ENCODE measurements at places on chromosomes 13 and 19. TPM values are rescaled to one million over a fixed set of nuclear protein-coding genes. Genes with fewer than 3 reads are reported as not detected.
A peak's percentile ranks its signal among the peaks of the same experiment; 100 is the strongest.

GRCh38 chr19:15790096-15790495, 2.6 kb downstream of the OR10H5 start:
- no peaks in the 10 kb centered on the region for H3K27me3 ChIP-seq
- H3K27ac ChIP-seq, result no peak overlapping the region
- peaks cover 6% of the 10 kb centered on the region for H3K4me1 ChIP-seq
- H3K36me3 ChIP-seq, result no peaks in the 10 kb centered on the region
- no peak for DNase-seq
- H3K4me3 ChIP-seq, result no peak overlapping the region

DNA sequence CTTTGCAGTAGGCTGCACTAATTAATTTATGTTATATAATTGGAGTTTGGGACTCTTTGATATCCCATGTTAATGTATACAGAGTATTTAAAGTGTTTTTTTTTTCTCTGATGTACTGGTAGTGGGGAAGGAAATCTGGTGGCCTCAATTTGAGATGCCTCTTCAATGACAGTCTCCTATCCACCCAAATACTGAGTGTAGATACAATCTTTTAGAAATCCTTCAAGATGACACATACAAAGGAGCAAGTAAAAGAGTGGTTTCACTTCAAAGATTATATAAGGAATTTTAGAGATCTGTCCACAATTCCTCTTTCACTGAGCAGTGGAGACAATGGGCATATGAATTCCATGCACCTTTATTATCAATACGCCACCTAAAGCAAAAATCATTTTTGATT, 15.1 kb downstream of the NALCN start:
- no peaks in the 10 kb centered on the region for H3K4me1 ChIP-seq
- no peak overlapping the region for H3K4me3 ChIP-seq

DNA sequence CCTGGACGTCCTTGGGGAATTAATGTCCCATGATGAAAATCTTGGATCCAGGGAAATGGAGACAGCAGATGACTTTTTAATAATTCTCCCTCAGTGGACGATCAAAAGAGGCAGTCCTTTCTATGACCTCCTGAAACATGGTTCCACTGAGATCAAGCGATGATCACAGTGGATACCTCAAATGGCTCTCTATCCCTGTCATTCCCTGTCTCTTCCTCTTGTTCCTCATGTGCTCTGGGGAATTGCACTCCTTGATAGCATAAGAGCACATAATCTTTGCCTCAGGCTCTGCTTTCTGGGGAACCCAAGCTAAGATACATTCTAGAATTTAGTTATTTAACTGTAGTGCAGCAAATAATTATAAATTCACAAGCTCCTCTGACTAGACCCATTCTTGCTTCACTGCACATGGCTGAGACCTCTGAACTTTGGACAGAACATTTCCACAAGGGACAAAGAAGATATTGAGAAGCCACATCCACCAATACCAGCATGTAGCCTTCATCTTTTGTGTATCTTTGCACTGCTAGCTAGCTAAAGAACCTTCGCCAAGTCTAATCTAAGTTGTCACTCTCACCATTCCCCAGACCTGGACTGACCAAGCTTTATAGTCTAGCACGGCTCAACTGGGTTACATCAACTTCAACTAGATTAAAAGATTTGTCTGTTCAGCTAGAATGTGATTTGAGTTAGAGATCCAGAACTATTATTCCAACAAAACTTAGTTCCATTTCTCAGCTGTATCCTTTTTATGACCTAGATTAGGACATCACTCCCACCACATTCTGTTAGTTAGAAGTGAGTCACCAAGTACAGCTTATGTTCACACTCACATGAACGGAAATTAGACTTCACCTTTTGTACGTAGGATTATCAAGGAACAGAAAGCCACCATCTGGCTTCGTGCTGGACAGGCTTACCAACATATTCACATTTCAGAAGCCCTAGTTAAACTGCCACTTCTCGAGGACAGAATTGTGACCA, 142.7 kb downstream of the SUCLA2 start:
- DNase-seq, result no peak
- H3K4me3 ChIP-seq, result no peak overlapping the region
- H3K36me3 ChIP-seq, result no peaks in the 10 kb centered on the region
- H3K4me1 ChIP-seq, result no peaks in the 10 kb centered on the region

DNA sequence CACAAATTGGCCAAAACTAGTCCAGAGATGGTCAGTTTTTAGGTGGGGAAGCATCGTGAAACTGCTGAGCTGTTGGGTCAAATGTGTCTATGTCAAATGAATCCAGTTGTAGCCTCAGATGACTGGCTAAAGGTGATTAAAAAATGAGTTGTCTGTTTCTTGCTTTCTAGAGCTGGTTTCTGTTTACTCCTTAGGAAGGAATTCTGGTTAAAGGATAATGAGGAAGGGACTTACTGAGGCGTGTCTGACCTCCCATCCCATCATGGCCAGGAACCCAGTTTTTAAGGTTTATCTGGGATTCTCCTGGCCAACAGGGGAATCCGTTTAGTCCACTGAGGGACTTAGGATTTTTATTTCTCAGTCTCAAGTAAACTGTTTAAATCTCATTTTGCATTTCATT, 256.5 kb downstream of the UQCRFS1 start:
- H3K4me1 ChIP-seq, result no peaks in the 10 kb centered on the region
- H3K27me3 ChIP-seq, result no peaks in the 10 kb centered on the region
- H3K27ac ChIP-seq, result no peak overlapping the region
- no peaks in the 10 kb centered on the region for H3K36me3 ChIP-seq
- H3K4me3 ChIP-seq, result no peak overlapping the region

GRCh38 chr19:48362716-48363499, 832 bp downstream of the TMEM143 start:
- peaks cover 6% of the 10 kb centered on the region for H3K4me1 ChIP-seq
- DNase-seq, result peak; percentile 98
- H3K4me3 ChIP-seq, result peak overlapping the region; percentile 43
- H3K27ac ChIP-seq, result peak overlapping the region; percentile 84
- H3K36me3 ChIP-seq, result no peaks in the 10 kb centered on the region
- H3K27me3 ChIP-seq, result no peaks in the 10 kb centered on the region

GRCh38 chr19:3233831-3234230, 9.4 kb downstream of the CELF5 start:
- DNase-seq, result no peak
- H3K27me3 ChIP-seq, result no peaks in the 10 kb centered on the region

DNA sequence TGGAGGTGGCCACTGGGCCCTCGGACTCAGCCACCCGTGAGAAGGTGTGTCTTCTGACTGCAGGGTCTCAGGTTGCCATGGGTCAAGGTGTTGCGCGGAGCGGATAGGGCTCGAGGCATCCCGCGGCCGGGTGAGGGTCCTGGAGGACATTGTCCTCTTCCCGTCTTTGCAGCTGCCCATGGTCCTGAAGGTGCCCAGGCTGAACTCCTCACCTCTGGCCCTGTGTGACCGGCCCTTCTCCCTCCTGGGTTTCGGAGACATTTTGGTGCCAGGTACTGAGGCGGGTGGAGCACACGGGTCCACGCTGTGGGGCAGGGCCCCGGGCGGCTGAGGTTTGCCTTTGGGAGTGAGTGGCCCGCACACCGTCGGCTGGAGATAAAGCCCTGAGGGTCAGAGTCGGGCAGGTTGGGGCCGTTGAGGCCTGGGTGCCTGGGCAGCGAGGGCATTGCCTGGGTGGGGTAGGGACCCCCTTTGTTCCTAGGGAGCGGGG, 15.6 kb upstream of the TMPRSS9 start:
- H3K36me3 ChIP-seq, result peaks cover 1% of the 10 kb centered on the region
- H3K27ac ChIP-seq, result no peak overlapping the region
- no peak overlapping the region for H3K4me3 ChIP-seq
- no peak for DNase-seq
- H3K4me1 ChIP-seq, result peaks cover 24% of the 10 kb centered on the region
- H3K27me3 ChIP-seq, result no peaks in the 10 kb centered on the region

DNA sequence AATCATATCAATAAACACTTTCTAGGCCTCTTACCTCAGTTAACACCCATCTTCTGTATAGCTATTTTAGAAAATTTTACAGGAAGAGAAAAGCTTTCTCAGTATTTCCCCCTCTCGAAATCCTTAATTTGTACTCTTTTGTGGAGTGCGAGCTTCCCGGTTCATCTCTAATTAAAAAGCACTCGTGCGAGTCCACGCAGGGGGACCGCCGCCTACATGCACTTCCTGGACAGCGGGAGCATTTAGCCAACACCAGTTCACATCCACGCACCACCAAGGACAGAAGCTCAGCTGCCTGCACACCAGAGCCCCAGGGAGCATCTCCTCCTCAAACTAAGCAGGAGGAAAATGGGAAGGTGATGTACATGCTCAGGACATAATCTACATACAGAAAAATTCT, 60.0 kb downstream of the RASA3 start:
- H3K36me3 ChIP-seq, result no peaks in the 10 kb centered on the region
- no peaks in the 10 kb centered on the region for H3K27me3 ChIP-seq
- DNase-seq, result no peak
- H3K27ac ChIP-seq, result no peak overlapping the region
- H3K4me3 ChIP-seq, result no peak overlapping the region

GRCh38 chr13:89066868-89067466, 1395.8 kb downstream of the SLITRK5 start:
- no peaks in the 10 kb centered on the region for H3K4me1 ChIP-seq
- peak; percentile 61 for DNase-seq
- no peak overlapping the region for H3K4me3 ChIP-seq
- H3K27ac ChIP-seq, result no peak overlapping the region

DNA sequence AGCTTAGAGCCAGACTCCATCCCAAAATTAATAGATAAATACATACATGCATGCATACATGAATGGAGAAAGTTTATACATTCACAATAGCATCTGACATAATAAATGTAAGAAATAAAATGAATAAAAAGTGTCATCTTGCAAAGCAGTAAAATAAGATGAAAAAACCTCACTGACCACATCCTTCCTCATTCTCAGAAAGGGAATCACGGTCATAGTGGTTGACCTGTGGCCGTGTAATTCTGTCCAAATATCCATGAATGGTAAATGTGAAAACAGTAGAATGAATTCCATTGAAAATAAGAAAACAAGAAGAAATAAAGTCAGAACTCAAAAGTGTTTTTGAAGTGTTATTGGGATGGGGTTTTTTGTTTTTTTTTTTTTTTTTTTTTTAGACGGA, 9.8 kb upstream of the CDC42EP5 start:
- no peaks in the 10 kb centered on the region for H3K27me3 ChIP-seq
- H3K4me3 ChIP-seq, result no peak overlapping the region
- no peaks in the 10 kb centered on the region for H3K4me1 ChIP-seq

- DNase-seq, result peak; percentile 37
- H3K27me3 ChIP-seq, result no peaks in the 10 kb centered on the region
- peaks cover 11% of the 10 kb centered on the region for H3K4me1 ChIP-seq
- H3K4me3 ChIP-seq, result no peak overlapping the region
- H3K36me3 ChIP-seq, result no peaks in the 10 kb centered on the region
- H3K27ac ChIP-seq, result no peak overlapping the region
These were observed 1644.8 kb downstream of the PCDH9 start for GRCh38 chr13:65585346-65585745.

GRCh38 chr13:94494026-94494425, 14.5 kb upstream of the DCT start:
- no peak overlapping the region for H3K27ac ChIP-seq
- no peaks in the 10 kb centered on the region for H3K4me1 ChIP-seq
- no peak overlapping the region for H3K4me3 ChIP-seq
- no peak for DNase-seq

DNA sequence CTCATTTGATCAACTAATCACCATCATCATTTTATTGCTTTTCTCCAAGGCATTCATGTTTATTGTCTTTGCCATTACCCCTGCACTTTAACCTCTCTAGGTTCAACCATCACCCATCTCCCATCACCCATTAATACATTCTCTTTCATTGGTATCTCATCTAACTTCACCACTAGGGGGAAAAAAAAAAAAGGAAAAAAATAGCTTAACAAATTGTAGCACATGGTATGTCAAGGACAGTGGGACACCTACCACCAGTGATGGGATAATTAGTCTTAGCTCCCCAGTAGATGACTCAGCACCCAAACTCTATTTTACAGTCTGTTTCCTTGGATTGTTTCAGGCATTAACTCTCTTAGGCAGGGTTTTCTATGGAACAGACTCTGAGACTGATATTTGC, 1770.2 kb upstream of the MIR17HG start:
- no peak overlapping the region for H3K27ac ChIP-seq
- no peaks in the 10 kb centered on the region for H3K4me1 ChIP-seq
- no peaks in the 10 kb centered on the region for H3K27me3 ChIP-seq
- no peak for DNase-seq
- no peaks in the 10 kb centered on the region for H3K36me3 ChIP-seq
- H3K4me3 ChIP-seq, result no peak overlapping the region

- H3K4me1 ChIP-seq, result no peaks in the 10 kb centered on the region
- DNase-seq, result no peak
- no peak overlapping the region for H3K4me3 ChIP-seq
- no peaks in the 10 kb centered on the region for H3K36me3 ChIP-seq
- no peaks in the 10 kb centered on the region for H3K27me3 ChIP-seq
These were observed 1.0 kb downstream of the KLK11 start for GRCh38 chr19:51025401-51025800.

GRCh38 chr19:46296722-46297461, at the start of gene HIF3A:
Gene HIF3A (plus strand): TSS chr19:46297042. CDS start chr19:46297077, 35 bp downstream.
- no peak within 1 kb of the TSS for H3K4me3 ChIP-seq
- DNase-seq, result no peak
- H3K27ac ChIP-seq, result no peak within 1 kb of the TSS
- H3K27me3 ChIP-seq, result no peaks in the 10 kb centered on the region
- H3K36me3 ChIP-seq, result no peaks in the 10 kb centered on the region
- peaks cover 15% of the 10 kb centered on the region for H3K4me1 ChIP-seq

DNA sequence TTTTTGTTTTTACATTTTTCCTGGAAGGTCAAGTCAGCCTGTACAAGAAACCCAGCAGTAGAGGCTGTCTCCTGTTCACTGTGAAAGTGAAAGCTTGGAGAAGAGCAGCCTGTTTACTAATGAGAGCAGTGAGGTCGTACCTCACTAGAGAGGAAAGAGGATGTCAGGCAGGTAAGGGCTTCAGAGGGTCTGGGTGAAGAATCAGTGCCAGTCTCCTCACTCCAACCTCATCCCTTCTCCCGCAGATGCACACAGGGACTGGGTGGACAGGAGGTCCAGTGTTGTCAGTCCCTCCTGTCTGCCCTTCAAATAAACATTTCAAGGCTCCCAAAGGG, 462.5 kb downstream of the KLF5 start:
- H3K36me3 ChIP-seq, result no peaks in the 10 kb centered on the region
- H3K4me3 ChIP-seq, result no peak overlapping the region
- no peak overlapping the region for H3K27ac ChIP-seq
- no peaks in the 10 kb centered on the region for H3K27me3 ChIP-seq
- no peaks in the 10 kb centered on the region for H3K4me1 ChIP-seq

- H3K4me3 ChIP-seq, result no peak overlapping the region
- no peaks in the 10 kb centered on the region for H3K36me3 ChIP-seq
- H3K27me3 ChIP-seq, result no peaks in the 10 kb centered on the region
- H3K27ac ChIP-seq, result no peak overlapping the region
- no peaks in the 10 kb centered on the region for H3K4me1 ChIP-seq
These were observed 194.7 kb downstream of the B3GLCT start for GRCh38 chr13:31394506-31394905.

OR4F17 gene
- total RNA-seq, result not detected

SYCN gene
- not detected for total RNA-seq

LILRA1 gene
- total RNA-seq, result not detected

STOML3 gene
- 0.16 TPM for total RNA-seq

PAN3 gene
- 38.4 TPM for total RNA-seq

IGFL2 gene
- 57.7 TPM for total RNA-seq

PCDH8 gene
- total RNA-seq, result not detected
